ENCODE measurements at places on chromosomes 12 and 14.

DNA sequence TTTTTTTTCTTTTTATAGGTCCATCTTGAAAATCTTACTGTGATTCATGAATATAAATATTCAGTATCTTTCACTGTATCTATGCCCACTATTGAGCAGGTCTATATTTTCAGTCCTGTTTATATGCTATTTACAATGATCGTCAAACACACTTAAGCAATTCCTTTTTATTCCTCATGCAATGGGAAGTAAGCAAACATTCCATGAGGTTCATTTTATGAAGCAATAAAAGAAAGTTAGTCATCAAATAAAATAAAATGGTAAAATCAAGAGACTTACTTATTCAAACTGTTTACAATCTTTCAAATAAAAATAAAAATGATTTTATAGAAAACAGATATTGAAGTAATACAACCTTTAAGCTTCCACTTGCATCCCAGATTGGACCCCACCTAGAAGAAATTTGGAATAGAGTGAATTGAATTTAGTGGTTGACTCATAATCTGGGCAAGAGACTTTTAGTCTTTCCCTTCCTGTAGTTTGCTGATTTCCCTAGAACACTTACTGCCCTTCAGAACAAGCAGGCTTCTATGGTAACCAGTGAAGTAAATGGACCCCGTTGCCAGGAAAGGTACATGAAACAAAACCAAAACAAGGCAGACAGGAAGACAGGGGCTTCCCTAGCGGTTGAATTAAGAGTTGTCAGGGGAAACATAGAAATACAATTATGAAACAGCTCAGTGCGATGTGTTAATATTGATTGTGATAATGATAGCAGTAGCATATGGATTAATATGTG lies 241.0 kb upstream of the ATP2B1 start:
- DNase-seq: peak; percentile 13

DNA sequence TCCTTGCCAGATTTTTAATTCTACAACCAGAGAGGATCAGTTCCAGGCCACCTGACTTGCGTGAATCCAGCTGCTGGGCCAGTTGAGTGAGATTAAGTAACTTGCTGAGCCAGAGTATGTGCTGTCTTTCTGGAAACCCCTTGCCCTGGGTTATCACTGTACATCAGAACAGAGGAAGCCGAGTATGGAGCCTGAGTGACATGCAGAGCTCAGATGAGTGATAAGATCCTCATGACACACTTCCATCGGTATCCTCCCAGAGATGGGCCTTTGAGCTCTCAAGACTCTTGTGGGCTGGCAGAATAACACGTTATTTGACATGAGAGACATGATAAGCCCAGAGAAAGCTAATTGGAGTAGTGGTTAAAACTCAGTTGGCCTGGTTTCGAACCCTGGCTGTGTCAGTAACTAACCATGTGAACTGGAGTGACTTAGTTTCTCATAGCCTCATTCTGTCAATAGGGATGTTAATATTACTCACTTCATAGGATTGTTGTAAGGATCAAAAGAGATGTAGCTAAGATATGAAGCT lies 388.1 kb downstream of the ZFP36L1 start:
- no peak for DNase-seq

DNA sequence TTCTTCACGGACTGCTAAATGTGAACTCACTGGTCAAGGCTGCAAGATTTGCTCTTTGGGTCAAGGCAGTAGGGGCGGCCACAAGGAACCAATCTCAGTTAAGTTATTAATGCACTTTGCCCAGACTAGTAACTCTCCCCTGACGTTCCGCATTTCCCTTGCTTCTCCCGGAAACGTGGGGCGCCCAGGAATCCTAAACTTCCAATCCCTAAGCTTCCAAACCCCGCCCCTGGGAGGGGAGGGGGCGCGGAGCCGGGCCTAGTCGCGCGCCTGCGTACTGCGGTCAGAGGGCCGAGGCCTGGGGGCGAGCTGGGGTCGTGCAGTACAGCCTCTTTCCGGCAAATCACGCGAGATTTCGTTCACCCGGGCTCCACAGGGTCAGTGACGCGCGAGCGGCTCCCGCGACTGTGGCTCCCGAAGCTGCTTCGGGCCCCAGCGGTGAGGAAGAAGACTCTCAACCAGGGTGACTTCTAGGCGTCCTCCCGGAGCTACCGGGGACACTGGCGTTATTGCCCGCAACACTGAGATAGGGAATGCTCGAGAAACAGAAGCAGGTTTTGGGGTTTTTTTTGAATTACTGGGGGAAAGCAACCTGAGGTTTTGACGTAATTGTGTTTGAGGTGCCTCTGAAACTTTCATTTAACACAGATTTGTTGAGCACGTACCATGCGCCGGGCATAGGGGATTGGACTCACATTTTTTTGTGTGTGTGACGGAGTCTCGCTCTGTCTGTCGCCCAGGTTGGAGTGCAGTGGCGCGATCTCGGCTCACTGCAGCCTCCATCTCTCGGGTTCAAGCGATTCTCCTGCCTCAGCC lies at the start of gene PTGR2:
Gene PTGR2, plus strand, starts transcription at position 265 of the 816 bp plus-strand sequence. CDS start 7,032 bp downstream, outside the sequence.
- peak; percentile 92 for DNase-seq

DNA sequence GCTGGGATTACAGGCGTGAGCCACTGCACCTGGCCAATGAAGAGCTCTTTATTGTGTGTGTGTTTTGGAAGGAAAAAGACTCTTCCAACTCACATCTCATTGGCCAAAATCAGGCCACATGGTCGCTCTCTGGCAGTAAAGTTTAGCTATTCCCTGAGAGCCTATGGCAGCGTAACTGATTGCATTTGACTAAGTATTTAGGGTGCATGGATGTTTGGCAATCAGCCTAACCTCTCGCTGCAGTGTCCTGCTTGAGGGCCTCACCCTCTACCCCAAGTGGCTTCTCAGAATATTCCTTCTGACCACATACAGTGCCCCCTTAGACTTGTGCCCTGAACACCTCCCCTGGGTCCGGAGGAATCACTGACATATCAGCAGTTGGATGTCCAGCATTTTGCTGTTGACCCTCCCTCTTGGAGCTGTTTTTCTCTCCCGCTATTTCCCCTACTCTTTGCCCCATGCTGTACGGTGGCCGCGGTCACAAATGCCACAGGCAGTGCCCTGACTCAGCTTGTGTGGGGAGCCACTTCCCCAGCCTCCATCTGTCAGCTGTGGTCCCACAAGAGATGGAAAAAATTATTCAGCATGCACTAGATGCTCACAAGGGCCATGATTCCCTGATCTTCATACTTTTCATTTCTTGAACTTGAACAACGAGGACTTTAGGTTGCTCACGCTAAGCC lies 9.5 kb downstream of the PHETA1 start:
- DNase-seq: no peak

DNA sequence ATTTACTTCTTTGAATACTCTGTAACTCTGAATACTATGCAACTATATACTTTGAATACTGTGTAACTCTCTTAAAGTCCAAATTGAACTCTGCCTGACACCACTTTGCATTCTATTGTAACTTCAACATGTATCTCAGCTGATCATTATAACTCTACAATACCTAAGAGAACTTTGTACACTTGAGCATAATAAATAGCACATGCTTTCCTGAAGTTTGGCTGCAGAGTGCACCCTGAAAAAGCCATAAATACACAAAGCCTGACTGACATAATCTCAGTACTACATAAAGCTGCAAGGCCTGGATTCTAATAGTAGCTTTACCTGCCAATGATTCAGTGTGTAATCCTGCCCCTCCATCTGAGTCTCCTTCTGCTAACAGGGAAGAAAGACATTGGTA lies 21.3 kb upstream of the COX16 start:
- no peak for DNase-seq

DNA sequence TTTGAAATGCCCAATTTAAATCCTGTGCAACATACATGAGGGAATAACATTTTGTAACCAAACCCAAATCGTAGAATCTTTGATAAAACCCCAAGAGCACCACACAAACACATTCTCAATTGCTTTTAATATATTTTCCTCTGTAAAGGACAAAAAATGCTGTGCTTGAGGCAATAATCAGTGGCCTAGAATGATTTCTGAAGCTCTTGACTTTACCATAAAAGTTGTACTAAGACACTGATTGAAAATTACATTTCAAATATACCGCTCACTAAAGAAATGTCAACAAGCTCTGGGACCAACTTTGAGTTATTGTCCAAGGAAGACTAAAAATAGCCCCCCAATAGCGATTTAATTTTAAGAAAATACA lies 1.5 kb downstream of the EML5 start:
- no peak for DNase-seq

DNA sequence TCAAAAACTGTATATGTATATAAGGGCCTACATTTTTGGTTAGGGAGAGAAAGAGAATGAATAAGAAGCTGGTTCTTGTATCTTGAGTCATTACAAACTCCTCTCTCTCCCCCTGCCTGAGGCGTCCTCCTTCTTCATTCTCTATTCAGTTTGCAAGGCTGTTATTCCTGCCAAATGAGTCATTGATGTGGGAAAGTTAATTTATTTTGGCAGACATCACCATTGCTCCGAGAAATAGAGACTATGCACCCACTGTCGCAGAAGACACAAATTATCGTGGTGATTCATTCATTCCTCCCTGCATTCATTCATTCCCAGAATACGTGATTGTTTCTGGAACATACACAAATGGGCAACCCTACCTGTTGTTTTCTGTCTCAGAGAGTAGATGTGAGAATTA lies 112.5 kb upstream of the MED13L start:
- no peak for DNase-seq

DNA sequence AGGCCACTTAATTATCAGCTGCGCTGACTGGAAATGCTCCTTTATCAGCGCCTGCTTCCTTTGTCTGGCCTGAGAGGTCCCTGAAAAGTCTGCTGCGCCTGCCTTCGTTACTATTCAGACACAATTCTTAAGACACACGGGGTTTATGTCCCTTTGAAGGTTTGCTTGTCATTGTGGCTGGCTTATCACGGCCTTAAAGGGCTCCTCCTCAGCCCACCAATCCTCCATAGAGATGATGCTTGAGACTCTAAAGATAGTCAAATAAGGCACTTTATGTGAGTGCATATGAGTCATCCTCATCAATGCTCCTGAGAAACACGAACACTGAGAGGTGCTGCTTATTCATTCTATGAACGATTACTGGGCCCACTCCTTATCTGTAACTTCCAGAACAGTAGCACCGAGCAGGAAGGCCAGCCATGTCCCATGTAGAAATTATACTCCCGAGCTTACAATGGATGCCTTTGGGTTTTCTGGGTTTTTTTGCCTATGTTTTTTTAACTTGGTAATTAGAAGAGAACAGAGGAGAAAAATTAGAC lies 1268.2 kb upstream of the TMEM132C start:
- no peak for DNase-seq

DNA sequence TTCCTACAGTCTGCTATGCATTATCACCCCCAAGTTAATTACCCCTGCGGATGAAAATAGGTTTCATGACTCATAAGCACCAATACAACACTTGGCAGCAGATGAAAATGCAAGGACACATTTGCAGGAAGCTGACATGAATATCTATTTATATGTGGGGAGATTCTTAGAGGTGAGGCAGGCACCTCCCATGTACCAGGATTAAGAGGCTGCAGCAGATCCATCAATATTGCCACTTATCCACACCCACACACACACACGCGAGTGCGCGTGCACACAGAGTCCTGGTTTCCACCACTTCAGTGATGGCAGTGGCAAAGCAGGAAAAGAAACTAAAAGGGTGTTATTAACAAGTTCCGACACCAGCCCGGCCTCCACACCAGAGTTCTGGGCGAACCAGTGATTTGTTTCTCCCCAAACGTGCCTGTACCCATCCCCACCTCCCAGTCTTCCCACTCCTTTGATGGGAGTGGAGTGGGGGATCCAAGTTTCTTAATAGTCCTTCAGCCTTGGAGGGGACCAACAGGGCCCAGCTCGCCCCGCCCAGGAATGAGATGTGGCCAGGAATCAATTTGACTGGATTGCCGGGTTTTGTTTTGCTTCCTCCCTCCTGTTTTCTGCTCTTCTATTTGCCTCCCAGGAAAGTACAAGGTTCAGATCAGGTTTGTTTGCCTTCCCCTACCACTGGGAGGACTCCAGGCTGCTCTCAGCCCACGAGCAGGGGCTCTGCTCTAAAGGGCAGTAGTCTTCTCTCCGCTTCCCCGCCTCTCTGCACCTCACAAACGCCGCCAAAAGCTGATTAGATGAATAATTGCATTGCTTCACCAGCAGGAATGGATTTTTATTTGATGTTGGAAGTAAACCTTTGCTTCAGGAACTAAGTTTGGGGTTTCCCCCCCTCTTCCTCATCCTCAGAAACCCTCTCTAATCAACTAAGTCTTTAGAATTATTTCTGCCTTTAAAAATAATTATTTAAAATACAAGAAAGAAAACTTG lies 5.2 kb downstream of the IRF2BPL start:
- no peak for DNase-seq

GRCh38 chr12:71756054-71756690 lies 1.5 kb downstream of the RAB21 start:
- DNase-seq: no peak

DNA sequence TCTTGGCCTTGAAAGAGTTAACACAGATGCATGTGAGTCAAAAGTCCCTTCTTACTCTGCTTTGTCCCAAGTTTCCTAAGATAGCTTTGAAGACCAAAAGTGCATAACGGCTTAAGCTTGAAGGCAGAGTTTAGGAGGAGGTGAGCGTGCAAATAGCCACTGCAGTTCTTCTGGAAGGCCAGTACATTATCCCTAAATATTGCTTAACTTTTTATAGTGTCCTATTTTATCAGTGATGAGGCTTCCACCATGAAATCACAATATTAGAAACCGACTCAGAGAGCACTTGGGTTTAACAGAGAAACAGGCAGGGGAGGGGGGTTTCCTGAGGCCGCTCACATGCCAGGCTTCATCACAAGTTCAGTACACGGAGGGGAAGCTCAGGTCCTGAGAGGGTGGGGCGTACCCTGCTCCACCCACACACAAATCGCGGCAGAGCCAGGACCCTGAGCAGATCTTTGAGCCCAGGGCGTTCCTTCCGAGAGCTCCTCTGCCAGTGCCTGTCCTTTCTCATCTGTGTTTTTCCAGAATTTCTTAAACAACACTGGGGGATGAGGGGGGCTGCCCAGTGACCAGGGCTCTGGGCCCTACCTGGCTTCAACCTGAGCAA lies 26.8 kb upstream of the BDKRB2 start:
- no peak for DNase-seq

DNA sequence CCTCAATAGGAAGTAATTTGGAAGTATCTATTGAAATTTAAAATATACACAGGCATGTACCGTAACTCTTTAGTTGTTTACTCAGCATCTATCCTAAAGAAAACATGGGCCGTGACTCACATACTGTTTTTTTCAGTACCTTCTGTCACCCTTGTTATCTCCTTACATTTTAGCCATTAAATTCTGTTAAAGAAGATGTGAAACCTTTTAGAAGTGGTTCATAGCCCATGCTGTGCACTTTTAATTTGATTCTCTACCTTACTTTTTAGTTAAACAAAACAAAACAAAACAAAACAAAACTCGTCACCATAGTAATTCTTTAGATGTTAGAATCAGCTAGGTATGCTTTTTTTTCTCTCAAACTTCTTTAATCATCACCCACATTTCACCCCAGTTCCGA lies 494.4 kb upstream of the RGS6 start:
- DNase-seq: no peak
